ENCODE measurements at places on chromosomes 5 and 9. TPM values are rescaled to one million over a fixed set of nuclear protein-coding genes. Genes with fewer than 3 reads are reported as not detected.
A peak's percentile ranks its signal among the peaks of the same experiment; 100 is the strongest.

DNA sequence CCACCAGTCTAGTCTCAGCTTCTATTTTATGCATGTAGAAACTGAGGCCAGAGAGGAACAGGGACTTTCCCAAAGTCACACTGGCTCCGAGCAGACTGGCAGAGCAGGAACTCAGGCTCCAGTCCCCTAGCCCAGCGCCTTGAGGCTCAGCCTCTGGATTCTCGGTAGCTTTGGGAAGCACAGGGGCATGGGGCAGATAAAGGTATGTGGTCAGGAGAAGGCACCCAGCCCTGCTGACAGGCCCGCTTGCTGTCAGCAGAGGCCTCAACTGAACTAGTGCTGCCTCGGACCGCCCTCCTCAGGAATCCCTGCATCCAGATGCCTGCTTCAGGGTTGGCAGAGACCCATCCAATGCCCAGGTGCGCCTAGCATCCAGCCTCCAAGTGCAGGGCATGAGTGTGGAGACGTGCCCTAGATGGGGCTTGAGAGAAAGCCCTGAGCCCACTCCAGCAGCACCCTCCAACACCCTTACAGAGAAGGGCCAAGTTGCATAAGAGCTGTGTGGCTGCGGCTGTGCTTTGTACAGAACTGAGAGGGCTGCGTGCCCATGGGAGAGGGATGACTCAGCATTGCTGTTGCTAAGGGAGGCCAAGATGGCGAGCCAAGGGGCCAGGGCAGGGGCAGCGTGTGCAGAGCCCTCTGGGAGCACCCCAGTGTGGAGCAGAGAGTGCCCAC, 168.6 kb downstream of the MACROH2A1 start:
- peak; percentile 66 for DNase-seq

The NOXA1 gene
- 0.17 TPM for total RNA-seq

GRCh38 chr9:16475257-16475656, 395.2 kb downstream of the BNC2 start:
- DNase-seq, result no peak

DNA sequence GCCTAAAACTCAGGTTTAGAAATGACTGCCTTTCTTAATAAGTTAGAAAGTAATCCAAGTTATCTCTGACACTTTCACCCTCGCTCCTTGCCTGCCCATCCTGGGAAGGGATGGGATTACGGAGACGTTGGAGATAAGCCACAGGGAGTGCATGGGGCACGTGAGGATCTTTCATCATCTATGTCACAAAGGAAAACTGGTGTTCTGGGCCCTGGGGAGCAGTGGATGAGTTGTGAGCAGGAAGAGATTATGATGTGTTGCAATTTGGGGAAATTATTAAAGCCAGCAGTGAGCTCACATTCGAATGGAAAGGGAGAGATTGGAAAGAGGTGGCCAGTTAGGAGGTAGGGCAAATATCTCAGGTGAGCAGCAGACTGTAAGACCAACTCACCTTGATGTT, 12.8 kb downstream of the AFAP1L1 start:
- DNase-seq, result peak; percentile 57

- no peak for DNase-seq
Measured at GRCh38 chr5:116484645-116485044, 90.0 kb downstream of the SEMA6A start.

The UNC13B gene
- 18.3 TPM for total RNA-seq

DNA sequence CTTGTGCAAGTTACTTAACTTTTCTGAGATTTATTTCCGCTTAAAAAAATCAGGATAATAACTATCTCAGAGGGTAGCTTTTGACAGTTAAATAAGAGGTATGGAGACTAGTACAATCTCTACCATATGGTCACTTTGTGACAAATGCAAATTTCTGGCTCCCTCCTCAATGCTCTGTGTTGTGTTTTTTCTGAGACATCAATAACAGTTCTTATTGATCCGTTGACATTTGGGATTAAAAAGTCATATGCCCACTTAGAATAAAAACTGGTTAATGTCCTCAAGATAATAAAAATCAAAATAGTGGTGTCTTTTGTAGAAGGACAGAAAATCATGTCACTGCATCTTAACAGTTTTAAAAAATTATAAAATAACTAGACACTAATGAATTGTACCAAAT, 24.7 kb upstream of the LNPEP start:
- no peak for DNase-seq

The NOP16 gene
- 28.1 TPM for total RNA-seq

- no peak for DNase-seq
Measured at GRCh38 chr9:18746631-18747030, 272.7 kb downstream of the ADAMTSL1 start.

The B4GALT1 gene
- total RNA-seq, result 34.8 TPM

DNA sequence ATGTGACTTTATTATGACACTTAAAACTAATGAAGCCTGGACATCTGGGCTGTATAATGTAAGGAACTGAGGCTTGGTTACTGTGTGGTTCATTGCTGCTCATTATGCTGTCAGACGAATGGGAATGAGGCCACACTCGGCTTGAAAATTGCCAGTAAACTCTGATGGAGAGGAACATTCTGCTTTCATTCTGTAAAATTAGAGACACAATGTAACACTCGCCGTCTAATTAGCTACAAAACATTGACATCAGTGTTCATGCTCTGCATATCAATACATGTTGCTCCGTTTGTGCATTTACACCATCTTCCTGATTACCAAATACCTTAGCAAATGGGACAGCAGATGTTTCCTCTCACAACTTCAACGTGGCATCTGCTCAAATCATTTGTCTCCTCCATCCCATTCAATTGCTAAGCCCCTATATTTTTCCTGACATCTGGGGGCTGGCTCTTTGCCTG, 133.0 kb downstream of the SLC28A3 start:
- DNase-seq, result no peak

GRCh38 chr5:104363567-104363966, 801.0 kb upstream of the NUDT12 start:
- DNase-seq, result no peak

The AQP7 gene
- not detected for total RNA-seq

GRCh38 chr9:121765021-121765950, 113.9 kb downstream of the DAB2IP start:
- peak; percentile 68 for DNase-seq

DNA sequence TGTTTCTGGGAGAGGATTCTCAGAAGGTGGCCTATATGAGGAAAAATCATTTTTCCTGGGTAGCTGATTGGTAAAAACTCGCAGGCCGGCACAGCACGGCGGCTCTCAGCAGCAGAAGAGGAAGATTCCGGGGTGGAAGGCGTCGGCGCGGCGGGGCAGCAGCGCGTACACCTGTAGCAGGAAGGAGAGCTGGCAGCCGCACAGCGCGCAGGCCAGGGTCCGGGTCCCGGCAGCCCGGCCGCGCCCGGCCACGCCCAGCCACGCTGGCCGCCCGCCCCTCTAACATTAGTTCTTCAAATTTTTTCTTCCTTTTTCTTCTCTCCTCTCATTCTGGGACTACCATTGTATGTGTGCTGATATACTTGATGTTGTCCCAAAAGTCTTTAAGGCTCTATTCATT, 24.8 kb upstream of the ZNF618 start:
- no peak for DNase-seq

The PDE8B gene
- total RNA-seq, result not detected

- no peak for DNase-seq
Measured at GRCh38 chr9:85427772-85428171, 314.0 kb downstream of the AGTPBP1 start.

- DNase-seq, result no peak
Measured at GRCh38 chr9:136799079-136799853, 3.1 kb downstream of the CCDC183 start.

The ZNF883 gene
- 1.0 TPM for total RNA-seq

The SHLD3 gene
- total RNA-seq, result 2.1 TPM

The NPR3 gene
- 5.6 TPM for total RNA-seq

DNA sequence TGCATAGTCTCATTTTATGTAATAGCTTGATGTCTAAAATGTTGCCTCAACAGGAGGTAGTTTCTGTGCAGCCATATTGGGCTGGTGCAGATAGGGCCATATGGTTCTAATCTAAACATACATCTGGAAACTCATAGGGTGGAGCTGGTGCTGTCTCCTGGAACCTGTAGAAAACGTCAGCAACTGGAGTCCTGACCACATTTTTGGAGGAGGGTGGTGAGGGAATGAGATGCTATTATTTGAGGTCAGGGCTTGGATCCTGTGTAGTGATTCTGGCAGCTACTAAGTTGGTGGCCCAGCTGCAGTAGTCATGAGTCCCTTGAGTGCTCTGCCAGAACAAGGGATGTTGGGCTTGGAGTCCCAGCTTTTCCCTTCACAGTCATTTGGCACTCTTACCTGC, 14.1 kb downstream of the MAN2A1 start:
- DNase-seq, result no peak

The COL15A1 gene
- total RNA-seq, result 3.4 TPM

- DNase-seq, result no peak
Measured at GRCh38 chr9:137298401-137299202, 3.5 kb downstream of the NRARP start.

The PCDHGA2 gene
- total RNA-seq, result 0.90 TPM

The PRSS3 gene
- not detected for total RNA-seq

The SREK1IP1 gene
- 5.8 TPM for total RNA-seq

GRCh38 chr9:134466869-134467616, 140.8 kb downstream of the RXRA start:
- no peak for DNase-seq

- DNase-seq, result no peak
Measured at GRCh38 chr9:118991366-118992285, 377.6 kb downstream of the BRINP1 start.

DNA sequence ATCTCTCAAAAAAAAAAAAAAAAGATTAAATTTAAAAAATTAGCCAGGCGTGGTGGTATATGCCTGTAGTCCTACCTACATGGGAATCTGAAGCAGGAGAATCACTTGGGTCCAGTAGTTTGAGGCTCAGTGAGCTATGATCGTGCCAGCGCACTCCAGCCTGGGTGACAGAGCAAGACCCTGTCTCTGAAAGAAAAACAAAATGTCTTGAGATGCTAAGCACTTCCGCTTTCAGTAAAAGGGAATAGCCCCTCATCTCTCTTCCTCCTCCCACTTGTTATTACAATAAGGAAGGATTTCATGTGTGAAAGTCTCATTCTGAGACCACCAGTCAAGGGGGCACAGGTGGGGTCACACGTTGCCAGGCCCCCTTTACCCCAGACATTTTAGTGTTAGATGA, 79.4 kb downstream of the GOLPH3 start:
- no peak for DNase-seq

DNA sequence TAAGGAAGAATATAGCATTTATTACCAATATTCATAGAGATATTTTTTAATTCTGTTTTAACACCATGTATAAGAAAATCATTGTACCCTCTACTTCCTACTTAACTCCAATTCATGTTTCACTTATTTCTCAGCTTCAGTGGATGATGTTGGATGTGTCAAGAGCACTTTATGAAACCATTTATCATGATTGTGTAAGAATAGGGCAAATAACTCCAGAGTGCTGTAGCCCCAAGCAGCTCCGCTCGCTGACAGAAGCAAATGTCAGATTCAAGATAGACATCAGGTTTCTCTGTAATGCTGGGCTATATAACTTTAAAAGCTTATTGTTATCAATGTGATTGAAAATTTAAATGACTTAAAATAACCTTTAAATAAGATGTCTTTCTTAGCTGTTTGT, 50.4 kb downstream of the MAST4 start:
- no peak for DNase-seq

DNA sequence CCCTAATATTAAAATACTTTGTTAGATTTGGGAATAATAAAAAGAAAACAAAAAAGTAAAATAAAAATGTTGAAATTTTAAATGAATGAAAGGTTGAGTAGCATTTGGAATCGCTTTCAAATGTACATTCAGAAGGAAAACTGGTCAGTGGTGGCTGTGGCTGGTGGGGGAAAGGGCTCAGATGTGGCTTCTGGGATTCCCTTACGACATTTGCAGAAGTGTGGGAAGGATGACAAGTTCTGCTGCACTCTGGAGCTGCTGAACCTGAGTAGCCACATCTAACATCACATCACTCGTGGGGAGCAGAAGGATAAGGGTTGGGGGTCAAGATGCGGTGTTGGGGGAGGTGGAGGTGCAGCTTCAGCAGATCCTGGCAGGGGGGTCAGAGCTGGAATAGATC, 25.6 kb upstream of the CAST start:
- DNase-seq, result no peak

The TEK gene
- total RNA-seq, result 3.3 TPM
